T-helper 1 cell (primary cell): ENCODE measurements at places on chromosomes 6 and 20.

- DNase-seq: no peak
Observed at GRCh38 chr6:16676376-16676775, 84.9 kb downstream of the ATXN1 start.

DNA sequence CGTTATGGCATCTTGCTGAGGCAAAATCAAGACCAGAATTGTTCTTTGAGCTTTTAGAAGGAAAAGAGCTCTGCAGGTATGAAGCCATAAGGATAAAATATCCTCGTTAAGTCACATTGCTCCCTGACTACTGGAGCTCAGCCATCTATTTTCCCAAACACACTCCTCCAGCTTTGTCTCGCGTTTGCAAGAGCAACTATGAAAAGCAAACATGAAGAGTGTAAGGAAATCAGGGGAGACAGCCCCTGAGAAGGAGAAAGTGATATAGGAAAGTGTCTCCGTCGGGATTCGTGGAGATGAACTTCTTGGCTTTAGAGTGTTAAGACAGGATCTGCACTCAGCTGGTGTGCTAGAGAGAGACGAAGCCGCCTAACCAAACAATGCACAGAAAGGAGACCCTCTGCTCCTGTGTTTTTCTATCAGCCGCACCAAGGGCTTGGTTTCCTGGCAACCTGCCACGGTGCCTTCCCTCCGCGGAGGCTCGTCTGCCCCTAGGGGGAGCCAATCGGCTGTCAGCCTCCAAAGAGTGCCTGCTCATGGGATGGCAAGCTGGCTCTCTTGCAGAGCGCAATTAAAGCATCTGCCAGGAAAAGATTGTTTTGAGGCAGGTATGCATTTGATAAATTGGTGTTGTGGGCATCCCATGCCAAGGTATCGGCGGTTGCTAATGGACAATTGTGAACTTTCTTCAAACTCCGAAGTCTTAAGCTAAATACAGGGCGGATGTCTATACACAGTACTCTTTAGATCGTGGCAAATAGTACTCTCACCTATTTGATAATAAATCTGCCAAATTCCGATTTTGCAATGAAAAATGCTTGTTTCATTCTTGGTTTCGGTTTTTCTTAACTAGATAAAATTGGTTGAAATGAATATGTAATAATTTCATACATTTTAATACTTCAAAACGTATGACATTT, 603.2 kb downstream of the RNF144B start:
- DNase-seq: peak; percentile 3

GRCh38 chr6:2126351-2126750, 119.1 kb downstream of the GMDS start:
- DNase-seq: no peak

DNA sequence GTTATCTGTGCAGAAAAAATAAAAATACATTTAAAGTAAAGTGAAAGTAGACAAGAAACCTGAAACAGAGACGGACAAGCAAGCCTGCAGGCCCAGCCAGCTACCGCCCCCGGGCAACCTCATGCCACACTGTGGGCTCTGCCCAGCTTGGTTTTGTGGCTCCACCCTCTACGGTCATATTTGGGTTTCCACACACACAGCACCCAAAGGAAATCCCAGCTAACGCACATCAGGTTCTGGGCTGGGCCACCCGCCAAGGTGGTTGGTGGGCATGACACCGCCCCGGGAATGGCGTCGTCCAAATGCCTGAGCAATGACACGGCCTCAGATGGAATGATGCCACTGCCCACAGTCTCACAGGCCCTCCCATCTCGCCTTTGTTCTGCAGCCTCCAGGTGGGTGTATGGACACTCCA, 22.9 kb downstream of the FAM110A start:
- peak; percentile 69 for DNase-seq

GRCh38 chr20:36544134-36545018, 3.1 kb downstream of the MYL9 start:
- no peak for DNase-seq

DNA sequence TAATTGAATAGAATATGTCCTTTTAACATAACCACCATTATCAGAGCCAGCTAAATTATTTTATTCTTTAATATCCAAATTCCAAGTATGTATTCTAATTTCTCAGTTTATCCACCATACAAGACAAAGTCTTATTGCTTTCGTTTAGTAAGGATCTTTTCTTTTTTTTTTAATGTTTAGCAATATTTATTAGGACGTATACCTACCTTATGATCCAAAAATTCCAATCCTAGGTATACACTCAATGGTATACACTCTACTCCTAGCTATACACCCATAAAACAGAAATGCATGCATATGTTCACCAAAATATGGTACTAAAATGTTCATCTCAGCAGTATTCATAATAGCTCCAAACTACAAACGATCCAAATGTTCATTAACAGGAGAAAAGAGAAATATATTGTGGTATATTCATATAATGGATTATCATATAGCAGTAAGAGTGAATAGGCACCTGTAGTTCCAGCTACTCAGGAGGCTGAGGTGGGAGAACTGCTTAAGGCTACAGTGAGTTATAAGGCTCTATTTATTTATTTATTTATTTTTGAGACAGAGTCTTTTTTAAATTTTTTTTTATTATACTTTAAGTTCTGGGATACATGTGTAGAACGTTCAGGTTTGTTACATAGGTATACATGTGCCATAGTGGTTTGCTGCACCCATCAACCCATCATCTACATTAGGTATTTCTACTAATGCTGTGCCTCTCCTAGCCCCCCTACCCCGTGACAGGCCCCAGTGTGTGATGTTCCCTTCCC, 17.3 kb downstream of the TNFAIP3 start:
- no peak for DNase-seq

DNA sequence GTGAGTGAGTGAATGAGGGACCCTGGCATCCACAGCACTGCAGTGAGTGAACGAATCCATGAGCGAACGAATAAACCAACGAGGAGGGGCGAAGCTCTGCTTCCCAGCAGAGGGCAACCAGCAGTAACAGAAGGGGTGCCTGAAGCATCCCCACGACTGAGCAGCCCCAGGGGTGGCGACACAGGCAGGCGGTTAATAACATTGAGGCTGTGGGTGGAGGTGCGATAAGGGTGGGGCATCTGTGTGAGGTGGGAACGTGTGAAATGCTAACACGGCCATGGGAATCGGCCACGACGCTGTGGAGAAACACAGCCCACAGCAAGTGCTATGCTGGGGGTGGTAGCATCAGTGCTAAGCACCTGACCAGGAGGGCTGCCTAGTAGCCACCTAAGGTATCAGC, 75.9 kb downstream of the TAF4 start:
- DNase-seq: no peak

- no peak for DNase-seq
Observed at GRCh38 chr6:71299541-71300470, 11.2 kb downstream of the OGFRL1 start.

DNA sequence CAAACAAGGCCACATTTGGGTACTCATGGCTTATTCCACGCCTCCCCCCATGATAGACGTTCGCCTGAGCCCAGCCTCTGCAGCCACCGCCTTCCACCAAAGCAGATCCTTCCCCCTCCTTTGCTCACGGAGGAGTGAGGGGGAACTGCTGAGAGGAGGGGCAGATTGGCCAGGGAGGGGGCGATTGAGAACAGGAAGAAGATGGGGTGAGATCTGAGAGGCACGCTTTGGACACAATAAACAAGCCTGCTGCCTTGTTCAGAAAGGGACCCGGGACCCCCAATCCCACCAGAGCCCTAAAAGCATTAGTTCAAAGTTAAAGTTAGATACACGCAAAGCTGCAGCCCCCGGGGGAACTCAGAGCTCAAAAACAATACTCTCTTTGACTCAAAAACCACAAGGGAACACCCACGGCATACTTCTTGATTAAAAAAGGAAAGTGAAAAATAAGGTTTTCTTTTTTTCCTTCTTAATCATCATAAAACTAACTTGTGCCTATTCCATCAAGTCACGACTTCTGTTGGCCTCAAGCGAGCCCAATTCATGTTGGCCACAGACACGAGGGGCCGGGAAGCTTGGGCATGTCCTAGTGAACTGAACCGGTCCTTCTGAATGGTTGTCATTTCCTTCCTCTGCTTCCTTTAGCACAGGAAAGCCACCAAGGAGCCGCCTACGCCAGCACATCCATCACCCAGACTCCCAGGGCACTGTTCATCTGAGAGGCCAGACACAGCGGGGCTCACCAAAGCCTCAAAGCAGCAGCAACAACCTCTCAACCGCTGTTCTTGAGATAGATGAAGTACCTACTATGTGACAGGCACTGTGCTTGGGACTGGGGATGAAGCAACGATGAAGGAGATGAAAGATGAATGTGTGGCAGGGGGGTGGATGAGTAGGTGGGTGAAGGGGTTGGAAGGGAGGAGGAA, 44.7 kb downstream of the NFATC2 start:
- peak; percentile 30 for DNase-seq

DNA sequence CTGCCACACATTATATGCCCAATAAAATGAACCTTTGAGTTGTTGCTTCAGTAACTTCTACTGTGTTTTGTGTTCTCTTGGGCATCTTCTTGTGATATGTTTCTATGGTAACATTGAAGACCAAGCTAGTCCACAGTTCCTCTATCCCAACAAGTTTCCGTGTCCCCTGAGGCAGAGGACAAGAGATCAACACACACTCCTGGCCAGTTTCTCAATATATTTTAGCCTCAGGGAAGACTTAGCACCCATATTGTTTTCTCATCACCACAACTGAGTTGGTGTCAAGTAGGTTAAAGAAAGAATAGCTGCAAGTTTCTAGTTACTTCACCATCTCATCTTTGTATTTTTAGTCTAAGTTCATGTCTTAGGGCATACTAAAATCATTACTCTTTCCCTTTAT, 277.5 kb downstream of the UST start:
- no peak for DNase-seq

DNA sequence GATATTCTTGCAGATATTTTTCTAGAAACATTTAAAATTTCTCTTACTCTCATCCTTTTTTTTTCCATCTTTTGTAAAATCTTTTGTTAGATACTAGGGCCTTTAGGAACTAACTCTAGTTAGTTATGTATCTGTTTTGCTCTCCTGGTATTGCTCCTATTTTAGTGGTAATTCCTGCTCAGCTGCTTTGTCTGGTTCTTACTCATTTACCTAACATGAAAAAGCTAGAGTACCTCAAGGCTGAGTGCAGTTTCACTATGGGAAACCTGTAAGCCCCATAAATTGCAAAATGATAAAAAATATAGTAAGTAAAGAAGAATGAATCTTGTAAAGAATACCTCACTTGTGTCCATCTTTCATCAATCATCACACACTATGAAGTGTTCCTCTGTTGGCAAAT, 1602.0 kb downstream of the GRIK2 start:
- no peak for DNase-seq

GRCh38 chr20:57811374-57812020, 101.7 kb upstream of the PMEPA1 start:
- DNase-seq: no peak

GRCh38 chr6:165441181-165441580, 131.8 kb upstream of the C6orf118 start:
- no peak for DNase-seq
